ENCODE measurements at places on chromosomes 12 and 14.
A peak's percentile ranks its signal among the peaks of the same experiment; 100 is the strongest.

DNA sequence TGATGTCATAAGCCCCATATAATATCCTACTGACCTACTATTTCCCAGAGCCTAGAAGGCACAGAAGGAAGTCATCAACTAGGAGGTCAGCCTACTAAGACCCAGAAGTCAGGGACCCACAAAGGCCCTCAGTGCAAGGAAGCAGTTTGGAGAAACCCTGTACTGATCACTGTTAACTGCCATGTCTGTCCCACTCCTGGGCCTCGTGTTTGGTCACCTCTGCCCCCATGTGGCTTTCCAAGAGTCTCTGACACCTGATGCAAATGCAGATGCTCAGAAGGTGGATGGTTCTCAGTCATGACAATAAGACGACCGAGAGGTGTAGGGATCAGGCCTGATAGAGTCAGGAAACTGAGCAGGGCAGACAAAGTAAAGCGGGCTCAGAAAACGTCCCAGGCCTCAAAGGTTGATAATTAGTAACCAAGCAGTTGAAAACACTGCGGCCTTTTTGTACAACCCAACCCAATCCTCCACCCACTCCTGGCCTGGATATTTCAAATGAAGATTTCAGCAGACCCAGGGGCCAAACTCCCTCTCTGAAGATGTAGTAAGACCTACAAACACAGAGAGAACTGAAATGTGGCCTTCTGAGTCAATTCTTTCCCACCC lies 23.4 kb downstream of the PRKAB1 start:
- no peaks in the 10 kb centered on the region for H3K4me1 ChIP-seq
- no peak overlapping the region for H3K4me3 ChIP-seq
- H3K36me3 ChIP-seq, result no peaks in the 10 kb centered on the region
- DNase-seq, result no peak

DNA sequence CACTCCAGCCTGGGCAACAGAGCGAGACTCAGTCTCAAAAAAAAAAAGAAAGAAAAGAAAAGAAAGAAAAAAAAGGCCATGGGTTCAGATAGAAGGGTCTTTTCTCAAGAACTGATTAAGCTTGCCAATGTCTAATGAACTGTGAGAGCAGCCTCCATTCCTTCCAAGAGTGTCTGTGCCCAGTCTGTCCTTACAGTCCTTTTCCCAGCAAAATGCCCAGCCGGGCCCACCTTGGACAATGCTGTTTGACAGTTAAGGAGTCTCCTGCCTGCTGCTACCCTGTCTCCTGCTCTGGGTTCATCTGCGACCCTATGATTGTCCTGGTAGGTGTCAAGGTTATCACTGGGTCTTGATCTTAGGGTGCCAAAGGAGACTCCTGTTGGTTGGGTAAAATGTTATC lies 21.4 kb downstream of the SYNE3 start:
- no peaks in the 10 kb centered on the region for H3K27me3 ChIP-seq
- peak overlapping the region; percentile 72 for H3K4me3 ChIP-seq
- peaks cover 37% of the 10 kb centered on the region for H3K4me1 ChIP-seq
- peaks cover 8% of the 10 kb centered on the region for H3K36me3 ChIP-seq
- DNase-seq, result no peak

DNA sequence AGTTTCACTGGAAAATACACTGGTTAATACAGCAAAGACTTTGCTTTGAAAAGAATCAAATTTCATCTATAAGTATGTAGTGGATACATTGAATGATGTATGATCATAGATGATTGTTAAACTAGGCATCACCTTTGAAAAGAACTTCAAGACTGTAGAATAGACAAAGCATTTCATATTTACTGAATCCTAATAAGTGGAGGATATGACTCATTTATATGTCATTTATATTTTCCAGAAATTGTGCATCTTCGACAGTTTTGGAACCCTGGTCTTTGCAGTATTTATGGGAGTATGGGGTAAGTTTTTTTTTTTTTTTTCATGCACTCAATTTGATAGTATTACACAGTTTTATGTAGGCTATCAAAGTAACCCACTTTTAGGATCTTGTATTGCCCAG lies 161.9 kb downstream of the ANO6 start:
- peaks cover 3% of the 10 kb centered on the region for H3K36me3 ChIP-seq
- DNase-seq, result no peak
- no peaks in the 10 kb centered on the region for H3K27me3 ChIP-seq
- no peak overlapping the region for H3K4me3 ChIP-seq
- no peak overlapping the region for H3K27ac ChIP-seq

DNA sequence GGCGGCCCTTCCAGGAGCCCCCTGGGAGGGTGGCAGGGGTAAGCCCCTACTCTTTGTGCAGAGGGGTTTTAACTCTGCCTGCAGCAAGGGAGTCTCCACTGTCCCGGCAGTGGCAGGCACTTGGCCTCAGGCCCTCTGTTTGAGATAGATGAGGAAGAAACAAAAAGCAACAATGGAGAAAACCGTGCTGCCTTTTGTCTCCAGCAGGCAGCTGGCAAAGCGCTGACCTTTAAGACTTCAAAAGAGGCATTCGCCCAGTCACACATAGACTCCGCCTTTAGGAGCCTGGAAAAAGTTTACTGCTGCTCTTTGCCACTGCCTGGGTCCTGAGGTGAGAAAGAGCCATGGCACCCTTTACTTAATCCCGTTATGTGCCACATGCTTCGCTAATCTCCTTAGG lies 158.2 kb upstream of the NTF3 start:
- H3K36me3 ChIP-seq, result no peaks in the 10 kb centered on the region
- no peaks in the 10 kb centered on the region for H3K27me3 ChIP-seq
- DNase-seq, result no peak
- H3K4me3 ChIP-seq, result no peak overlapping the region
- no peak overlapping the region for H3K27ac ChIP-seq

- H3K4me3 ChIP-seq, result no peak overlapping the region
- DNase-seq, result no peak
- peaks cover 5% of the 10 kb centered on the region for H3K4me1 ChIP-seq
- H3K36me3 ChIP-seq, result no peaks in the 10 kb centered on the region
- H3K27ac ChIP-seq, result peak overlapping the region; percentile 85
- H3K27me3 ChIP-seq, result no peaks in the 10 kb centered on the region
These were observed 198.9 kb downstream of the ZFP36L1 start for GRCh38 chr14:68593806-68594536.

DNA sequence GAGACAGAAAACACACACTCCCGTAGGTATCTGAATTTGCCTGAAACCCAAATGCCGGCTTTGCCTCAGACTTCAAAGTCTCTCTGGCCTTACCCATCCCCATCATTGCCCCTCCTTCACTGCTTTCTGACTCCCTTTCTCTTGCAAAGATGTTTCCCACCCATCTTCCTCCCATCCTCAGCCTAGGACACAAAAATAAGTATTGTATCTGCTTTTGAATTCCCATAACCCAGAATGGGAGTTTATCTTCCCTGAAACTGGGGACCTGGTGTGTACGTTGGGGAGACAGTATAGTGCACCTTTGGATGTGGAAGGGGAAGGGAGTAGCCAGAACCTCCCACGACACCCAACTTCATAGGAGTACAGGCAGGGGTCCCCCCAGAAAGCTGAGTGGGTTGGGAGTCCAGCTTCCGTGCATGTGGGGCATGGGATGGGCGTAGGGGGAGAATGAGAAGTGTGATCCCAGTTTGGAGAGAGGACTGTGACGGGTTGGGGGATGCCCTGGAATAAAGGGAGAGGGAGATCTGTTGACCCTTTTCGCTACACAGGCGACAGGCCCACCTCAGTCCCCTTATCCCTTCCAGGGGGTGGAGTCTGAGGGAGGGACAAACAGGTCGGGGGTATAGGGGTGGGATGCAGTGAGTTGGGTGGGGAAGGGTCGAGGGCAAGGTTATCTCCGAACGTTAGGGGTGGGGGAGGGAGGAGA lies 488 bp upstream of the KIF5A start:
- H3K27me3 ChIP-seq, result peaks cover 13% of the 10 kb centered on the region
- H3K4me1 ChIP-seq, result peaks cover 36% of the 10 kb centered on the region
- H3K27ac ChIP-seq, result peak overlapping the region; percentile 9
- peaks cover 13% of the 10 kb centered on the region for H3K36me3 ChIP-seq
- peak overlapping the region; percentile 66 for H3K4me3 ChIP-seq
- DNase-seq, result no peak

DNA sequence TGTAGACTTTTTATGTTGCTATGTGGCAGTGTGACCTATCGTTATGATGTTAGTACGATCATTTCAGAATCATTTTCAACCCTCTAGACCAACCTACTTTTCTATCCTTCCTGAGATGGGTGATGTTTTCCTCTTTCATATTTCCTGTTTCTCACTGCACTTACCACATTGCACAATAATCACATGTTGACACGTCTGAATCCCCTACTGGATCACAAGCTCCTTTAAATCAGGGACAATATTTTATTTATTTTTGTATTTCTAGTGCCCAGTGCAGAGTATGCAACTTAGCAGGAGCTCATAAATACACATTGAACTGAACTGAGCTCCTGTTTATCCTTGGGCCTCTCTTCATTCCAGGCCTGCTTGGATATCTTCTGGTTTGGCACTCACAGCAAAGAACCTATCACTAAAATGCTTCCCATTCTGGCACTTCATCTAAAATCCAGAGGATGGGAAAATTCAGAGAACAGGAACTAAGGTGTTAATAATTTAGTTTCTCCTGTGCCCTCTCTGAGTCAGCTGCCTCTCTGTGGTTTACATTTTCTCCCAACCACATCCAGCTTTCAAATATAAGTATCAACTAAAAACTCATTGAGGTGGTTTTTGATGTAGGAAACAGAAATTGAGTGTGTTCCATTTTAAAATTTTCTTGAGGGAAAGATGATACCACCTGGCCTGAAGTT lies 69.4 kb upstream of the DYRK2 start:
- H3K27me3 ChIP-seq, result no peaks in the 10 kb centered on the region
- H3K36me3 ChIP-seq, result no peaks in the 10 kb centered on the region
- H3K4me1 ChIP-seq, result peaks cover 25% of the 10 kb centered on the region
- H3K4me3 ChIP-seq, result peak overlapping the region; percentile 66

GRCh38 chr14:77647853-77648252 lies 31.4 kb upstream of the SPTLC2 start:
- DNase-seq, result no peak
- no peaks in the 10 kb centered on the region for H3K4me1 ChIP-seq
- H3K4me3 ChIP-seq, result no peak overlapping the region
- peaks cover 3% of the 10 kb centered on the region for H3K36me3 ChIP-seq
- no peaks in the 10 kb centered on the region for H3K27me3 ChIP-seq
